ENCODE measurements at places on chromosomes 1 and 21.

DNA sequence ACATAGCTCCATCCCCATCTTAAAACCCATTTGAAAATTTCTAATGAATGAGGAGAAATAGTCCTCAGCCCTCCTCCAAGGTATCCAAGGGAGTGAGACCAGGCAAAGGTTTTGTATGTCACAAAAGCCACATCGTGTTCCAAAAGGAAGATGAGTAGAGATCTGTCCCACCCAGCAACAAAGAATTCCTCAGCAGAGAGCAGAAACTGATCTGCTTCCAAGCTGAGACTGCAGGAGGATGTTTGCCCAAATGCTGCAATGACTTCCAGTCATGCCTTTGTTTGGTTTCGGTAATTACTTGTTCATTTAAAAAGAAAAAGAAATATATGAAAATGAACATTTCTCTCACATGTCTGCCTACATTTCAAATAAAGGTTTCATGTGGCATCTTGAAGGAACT lies 186.9 kb downstream of the SETD4 start:
- DNase-seq: no peak

- no peak for DNase-seq
Measured at GRCh38 chr1:197481101-197481500, 213.0 kb downstream of the CRB1 start.

DNA sequence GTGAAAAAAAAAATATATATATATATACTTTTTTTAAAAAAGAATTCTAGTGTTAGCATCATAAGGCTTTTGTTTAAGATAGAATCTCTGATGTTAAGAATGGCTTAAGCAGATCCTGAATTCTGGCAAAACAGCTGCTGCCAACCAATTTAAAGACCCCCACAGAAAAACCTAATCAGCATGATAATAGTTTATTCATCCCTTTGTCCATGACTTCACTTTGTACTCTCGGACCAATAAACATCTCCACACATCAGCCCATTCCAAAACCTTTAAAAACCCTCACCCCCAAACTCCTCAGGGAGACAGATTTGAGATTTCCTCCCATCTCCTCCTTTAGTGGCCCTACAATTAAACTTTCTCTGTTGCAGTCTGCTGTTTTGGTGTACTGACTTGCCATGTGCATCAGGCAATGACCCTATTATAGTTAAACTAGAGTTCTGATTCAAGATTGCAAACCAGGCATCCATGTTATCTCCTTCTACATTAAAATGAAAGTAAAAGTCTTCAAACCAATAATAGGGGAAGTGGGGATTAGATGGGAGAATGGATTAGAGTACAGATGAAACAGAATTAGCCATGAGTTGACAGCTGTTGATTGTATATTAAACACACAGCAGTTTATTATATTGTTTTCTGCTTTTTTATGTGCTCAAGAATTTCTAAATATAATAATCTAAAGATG lies 9.8 kb upstream of the PHTF1 start:
- DNase-seq: no peak

- DNase-seq: no peak
Measured at GRCh38 chr21:19026911-19027310, 623.3 kb upstream of the TMPRSS15 start.

DNA sequence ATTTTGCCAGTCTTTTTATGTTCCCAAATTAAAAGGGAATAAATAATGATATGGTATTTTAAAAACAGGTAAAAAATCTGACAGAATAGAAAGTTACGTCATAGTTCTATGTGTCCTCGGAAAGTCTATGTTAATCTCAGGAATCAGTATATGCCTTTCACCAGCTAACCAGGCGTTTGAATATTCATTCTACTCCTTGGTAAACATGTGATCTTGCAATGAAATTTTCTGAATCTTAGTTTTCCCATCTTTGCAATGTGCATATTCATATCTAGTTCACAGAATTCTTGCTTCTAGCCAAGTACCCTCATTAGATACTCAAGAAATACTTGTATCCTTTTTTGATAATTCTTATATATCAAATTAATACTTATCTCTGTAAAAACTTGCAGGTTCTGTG lies 179.4 kb downstream of the ZP4 start:
- DNase-seq: no peak

- no peak for DNase-seq
Measured at GRCh38 chr21:44350773-44351481, 2.5 kb upstream of the TRPM2 start.

- no peak for DNase-seq
Measured at GRCh38 chr1:228827019-228827418, 91.7 kb downstream of the RHOU start.

All from WTC11 (cell line).